ENCODE measurements at places on chromosomes 5 and 9.

DNA sequence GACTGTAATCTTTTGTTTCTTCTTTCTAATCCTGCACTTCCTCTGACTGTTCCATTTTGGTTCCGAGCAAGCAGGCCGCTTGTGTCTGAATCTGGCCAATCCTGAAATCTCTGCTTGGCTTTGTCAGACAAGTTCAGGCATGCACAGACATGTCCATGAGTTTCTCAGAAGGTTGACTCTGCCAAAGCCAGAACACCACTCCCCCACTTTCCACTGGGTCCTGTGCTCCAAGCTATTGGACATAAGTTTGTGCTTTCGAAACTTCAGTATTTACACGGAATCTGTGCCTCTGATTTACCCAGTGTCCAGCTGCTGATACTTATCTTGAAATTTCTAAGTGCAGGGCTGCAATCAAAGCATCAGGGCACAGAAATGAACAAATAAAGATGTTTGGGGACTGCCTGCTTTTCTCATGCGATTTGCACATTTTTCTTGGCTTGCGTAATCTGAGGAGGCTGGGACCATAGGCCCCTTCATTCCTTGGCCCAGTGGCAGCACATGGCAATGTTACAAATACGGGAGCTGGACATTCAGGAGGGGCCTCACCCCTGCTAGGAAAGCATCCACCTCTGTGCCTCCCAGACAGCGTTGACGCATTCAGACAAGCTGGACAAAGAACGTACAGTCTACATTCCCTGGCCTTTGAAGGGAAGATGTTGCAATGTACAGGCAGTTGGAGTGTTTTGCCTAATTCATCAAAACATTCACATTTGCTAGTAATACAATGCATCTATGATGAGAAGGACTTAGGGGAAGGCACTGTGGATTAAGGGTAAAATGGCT is 209.2 kb upstream of the PAPPA start:
- DNase-seq, result peak; percentile 93

DNA sequence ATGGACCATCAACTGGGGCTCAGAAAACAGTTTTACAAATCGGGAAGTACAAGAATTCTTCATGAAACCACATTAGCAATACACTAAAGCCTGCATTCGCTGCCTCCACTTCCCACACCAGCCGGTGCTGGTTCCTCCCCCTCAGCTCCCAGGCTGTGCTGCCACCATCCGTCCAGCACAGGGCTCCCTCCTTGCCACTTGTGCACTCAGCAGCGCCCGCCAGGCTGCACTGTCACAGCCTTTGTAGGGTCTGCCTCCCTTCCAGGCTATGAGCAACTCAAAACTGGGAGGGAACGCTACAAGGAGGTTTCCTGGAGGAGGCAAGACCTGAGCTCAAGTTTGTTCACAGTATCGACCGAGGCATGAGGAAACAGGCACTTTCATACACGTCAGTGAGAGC is 7.7 kb downstream of the MAPK9 start:
- DNase-seq, result no peak

GRCh38 chr5:106451998-106452397 is 1218.7 kb downstream of the EFNA5 start:
- DNase-seq, result no peak

DNA sequence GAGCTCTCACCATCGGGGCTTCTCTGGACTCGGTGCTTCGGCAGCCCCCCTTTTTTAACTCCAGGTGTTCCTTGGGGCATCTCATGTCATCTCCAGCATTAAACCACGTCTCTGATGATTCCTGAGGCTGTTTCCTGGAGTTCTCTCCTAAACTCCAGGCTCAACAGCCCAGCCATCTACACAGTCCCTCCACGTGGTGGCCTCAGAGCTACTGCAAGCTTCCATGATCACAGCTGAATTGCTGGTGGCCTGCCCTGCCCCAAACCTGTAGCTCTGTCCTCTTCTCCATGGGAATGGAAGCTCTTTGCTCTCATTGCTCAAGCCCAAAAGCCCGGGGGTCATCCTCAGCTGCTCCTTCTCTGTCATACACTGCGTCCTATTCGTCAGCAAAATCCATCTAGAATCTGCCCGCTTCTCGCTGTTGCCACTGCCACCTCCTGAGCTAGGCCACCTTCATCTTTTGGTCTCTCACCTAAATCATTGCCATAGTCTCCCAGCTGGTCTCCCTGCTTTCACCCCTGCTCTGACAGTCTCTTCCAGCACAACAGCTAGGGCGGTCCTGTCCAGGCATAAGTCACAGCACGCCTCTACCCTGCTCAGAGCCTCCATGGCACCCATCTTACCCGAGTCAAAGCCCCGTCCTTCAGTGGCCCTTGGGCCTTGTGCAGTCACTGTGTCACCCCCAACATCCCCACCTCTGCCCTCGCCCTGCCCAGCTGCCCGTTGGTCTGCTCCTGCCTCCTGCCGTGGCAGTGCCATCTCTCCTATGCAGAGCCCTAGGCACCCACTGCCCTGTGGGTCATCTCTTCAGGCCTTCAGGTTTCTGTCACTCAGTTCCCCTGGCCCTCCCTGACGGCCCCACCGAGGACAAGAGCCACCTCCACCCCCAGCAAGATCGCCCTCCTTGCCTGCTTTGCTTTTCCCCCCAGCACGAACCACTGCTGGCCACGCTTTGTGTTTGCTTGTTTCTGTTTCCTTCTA is 6.4 kb downstream of the B4GALT7 start:
- DNase-seq, result no peak

- DNase-seq, result no peak
Observed at GRCh38 chr5:147855774-147856069, 22.8 kb upstream of the SCGB3A2 start.

DNA sequence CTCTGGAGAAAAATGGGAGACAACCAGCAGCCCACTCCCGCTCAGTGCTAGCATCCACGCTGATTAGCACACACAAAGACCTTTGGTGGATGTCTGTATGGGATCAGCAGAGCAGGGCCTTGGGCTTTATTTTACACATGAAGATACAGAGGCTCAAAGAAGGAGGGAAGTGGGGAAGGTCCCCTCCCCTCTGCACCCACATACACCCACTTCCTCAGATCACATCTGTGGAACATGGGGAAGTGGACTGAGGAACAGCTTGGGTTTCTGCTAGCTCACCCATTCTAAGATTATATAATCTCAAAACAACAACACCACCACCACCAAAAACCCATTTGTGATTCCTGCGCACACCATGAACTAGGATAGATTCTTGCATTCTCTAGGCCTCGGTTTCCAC is 14.0 kb downstream of the GGTA1 start:
- no peak for DNase-seq

GRCh38 chr9:4099976-4100735 is 199.7 kb downstream of the GLIS3 start:
- peak; percentile 57 for DNase-seq
